ENCODE measurements at places on chromosomes 1 and 21.

- DNase-seq: no peak
These were observed 34.6 kb downstream of the CFAP57 start for GRCh38 chr1:43206600-43207228.

DNA sequence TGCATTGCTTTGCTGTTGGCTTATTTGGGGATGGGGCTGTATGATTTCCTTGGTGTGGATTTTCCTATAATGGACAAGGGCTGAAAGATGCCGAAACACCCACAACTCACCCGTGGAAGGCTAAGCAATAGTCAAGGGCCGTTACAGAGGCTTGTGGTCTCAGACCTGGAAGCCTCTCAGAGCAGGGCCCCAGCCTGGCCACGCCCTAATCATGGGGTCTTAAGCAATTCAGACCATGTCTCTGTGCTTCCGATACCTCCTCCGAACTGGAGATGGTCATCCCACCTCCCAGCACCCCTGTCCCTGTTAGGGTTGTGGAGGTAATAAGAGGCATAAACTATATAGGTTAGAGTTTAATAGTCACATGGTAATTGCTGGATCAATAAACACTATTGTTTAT lies 3.4 kb downstream of the ABCG1 start:
- no peak for DNase-seq

GRCh38 chr1:41742219-41742618 lies 176.5 kb downstream of the HIVEP3 start:
- no peak for DNase-seq

DNA sequence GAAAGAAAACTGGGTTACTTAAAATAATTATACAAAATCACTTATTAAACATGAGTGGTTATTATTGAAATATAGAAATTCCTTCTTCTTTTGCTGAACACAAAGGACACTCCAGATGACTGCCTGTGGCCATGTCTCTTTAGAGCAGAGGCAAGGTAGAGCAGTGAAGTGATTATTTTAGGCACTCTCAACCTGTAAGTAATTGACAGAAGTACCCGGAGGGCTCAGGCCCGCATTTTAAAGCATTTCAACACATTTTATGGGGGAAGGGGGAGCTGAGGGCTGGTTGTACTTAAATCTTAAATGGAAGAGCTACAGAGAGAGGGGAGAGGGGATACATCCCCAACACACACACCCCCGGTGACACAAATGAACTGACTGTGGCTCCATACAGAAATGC lies 10.2 kb downstream of the OSCP1 start:
- DNase-seq: no peak

GRCh38 chr21:45266518-45267389 lies 20.9 kb downstream of the POFUT2 start:
- DNase-seq: no peak

DNA sequence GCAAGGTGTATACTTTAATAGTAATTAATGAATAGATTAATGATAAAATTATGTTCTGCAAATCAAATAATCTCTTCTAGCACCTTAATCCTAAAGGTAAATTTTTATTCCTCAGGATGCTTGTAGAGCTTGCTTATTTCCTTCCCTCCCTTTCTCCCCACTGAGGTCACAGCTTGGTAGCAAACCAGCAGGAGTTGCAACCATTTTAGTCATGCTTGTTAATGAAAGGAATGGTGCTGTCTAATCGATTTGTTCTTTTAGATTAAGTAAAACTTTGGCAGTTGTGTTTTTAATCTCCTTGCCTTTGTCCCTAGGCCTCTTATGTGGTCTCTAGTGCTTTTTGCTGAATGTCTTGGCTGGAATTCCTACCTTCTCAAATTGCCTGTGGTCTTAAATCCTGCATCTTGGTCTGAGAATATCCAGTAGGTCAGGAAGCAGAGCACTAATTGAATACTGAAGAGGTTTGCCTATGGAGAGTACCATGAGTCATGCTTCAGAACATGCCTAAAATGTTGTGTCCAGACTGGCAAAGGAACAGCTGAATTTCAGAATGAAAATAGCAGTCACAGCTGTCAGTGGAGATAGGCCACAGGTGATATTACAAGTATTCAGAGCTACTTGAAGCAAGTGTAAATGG lies 36.3 kb upstream of the RWDD3 start:
- no peak for DNase-seq

DNA sequence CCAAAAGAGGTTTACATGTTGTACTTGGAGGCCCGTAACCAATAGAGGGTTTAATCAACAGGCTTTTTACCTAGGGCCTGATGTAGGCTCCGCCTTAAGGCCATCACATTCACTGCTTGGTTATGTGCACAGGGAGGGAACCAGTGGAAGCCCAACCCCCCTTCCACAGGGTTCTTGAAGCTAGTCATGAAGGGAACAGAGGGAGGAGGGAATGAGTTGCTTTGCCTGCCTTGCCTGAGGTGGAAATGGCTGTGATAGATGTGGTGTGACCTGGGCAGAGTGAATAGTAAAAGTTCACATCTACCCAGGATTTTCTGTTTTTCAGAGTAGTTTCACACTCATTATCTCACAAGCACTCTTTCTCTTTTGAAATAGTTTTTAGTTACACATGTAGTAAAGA lies 215.1 kb downstream of the ST6GALNAC3 start:
- peak; percentile 31 for DNase-seq

- no peak for DNase-seq
These were observed 22.9 kb downstream of the ANGPTL7 start for GRCh38 chr1:11211925-11212587.

DNA sequence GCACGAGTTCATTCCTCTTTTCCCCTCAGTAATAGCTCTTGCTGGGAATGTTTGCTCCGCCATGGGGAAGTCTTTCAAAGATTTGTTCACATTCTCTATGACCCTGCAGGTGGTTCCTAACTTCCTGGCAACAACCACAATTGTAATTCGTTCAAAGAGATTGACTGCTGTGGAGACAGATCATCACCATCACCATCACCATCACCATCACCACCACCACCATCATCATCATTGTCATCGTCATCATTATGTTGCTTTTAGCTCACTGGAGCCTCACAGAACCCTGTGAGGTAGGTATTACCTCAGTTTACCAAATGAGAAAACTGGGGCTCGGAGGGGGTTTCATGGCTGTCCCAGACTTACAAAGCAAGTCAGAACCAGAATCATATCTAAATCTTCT lies 30.9 kb downstream of the COA7 start:
- no peak for DNase-seq

DNA sequence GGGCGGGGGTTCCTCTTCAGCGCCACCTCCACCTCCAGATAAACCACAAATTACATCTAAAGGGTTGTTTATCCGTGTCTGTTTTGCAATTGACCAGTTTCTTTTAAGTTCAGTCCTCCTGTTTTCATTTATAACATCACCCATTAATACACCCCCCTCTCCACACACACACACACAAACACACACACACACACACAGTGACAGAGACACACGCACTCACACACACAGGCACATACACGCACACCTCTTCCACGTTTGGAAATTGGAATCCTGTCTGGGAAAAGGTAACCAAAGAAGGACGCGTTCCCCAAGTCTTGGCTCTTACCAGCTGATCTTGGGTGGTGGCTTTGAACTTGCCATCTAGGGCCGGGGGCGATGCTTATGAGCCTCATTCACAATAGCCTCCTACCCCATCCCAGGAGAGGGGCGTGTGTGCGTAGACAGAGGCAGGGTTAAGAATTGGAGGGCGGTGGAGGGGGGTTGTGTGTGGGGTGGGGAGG lies 442 bp upstream of the CSMD2 start:
- DNase-seq: no peak

DNA sequence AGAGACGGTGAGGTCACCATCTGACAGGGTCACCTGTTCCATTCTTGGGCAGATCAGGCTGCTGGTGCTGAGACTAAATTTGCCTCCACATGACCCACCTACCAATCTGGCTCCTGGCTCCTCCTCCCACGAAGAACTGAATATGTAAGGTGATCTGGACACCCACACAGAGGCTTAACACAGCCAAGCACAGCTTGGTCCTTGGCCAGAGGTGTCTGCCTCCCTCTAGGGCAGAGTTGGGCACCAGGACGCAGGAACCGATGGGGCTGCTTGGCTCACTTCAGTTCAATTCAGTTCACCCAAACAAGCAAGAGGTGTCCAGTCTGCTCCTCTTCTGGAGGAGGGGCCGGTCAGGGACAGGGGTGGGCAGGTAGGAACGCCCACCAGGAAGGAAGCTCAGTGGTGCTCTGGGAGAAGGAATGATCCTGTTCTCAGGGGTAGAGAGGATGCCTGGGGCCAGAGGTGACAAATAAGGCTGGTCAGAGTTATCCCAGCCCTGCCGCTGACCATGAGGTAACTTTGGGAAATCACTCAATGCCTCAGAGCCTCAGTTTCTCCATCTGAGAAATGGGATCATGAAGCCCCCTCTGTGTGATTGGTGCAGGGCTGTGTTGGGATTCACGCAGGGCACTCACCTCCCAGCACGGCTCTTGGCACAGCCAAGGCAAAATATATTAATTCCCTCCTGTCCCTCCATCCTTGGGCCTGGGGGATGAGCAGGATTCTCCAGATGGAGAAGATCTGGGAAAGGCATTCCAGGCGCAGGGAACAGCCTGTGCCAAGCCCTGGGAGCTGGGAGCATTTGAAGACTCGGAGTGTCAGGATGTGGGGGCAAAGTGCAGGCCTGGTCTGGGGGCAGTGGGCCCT lies 284.5 kb downstream of the PTPRU start:
- no peak for DNase-seq

- DNase-seq: no peak
These were observed 261.6 kb upstream of the TMEM51 start for GRCh38 chr1:14891991-14892390.

- no peak for DNase-seq
These were observed 86.1 kb downstream of the RRAGC start for GRCh38 chr1:38773483-38773882.

DNA sequence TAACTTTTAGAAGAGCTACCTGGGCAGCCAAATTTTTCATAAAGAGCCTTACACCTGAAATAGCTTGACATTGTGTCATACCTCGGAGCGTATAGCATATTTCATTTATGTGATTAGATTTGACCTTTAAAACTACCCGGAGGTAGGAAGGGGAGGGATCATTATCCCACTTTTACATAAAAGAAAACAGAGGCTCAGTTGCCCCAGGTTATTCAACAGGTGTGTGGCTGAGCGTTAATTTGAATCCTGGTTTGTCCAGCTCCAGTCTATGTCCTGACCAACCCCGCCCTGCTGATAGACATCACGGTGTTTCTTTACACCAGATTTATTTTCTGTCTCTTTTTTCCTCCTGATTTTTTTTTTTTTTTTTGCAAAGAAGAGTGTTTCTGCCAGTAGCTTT lies 39.7 kb downstream of the PBX1 start:
- DNase-seq: no peak

DNA sequence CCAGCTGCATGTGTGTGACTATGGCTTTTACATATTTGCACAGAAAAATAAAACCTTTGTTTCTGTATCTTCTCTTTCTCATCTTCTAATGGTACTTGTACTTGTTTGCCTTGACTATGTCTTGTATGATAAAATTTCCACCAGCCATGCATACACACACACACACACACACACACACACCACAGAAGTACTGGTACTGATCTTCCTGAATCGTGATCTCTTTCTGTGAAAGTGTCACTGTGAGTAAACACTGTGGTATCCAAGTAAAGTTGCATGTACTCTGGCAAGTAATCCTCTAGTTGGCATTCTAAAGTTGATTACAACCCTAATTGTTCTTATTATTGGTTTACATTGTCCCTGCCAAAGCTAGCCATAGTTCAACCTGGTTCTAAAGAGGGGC lies 176.7 kb downstream of the CRB1 start:
- DNase-seq: no peak

DNA sequence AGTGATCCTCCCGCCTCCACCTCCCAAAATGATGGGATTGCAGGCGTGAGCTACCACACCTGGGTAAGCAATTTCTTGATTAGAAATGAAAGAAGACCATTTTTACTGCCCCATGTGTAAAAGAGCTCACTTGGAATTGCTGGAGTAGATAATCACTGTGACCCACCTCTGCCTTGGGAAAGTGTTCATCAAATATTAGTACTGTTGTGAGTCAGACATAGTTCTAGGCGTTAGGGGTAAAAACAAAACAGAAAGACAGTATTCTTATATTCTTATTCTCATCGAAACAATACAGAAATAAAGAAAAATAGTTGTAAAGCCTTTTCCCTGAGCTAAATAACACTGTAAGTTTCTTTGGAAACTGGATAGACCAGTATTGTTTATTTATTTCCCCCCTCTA lies 36.2 kb downstream of the CELF3 start:
- no peak for DNase-seq

DNA sequence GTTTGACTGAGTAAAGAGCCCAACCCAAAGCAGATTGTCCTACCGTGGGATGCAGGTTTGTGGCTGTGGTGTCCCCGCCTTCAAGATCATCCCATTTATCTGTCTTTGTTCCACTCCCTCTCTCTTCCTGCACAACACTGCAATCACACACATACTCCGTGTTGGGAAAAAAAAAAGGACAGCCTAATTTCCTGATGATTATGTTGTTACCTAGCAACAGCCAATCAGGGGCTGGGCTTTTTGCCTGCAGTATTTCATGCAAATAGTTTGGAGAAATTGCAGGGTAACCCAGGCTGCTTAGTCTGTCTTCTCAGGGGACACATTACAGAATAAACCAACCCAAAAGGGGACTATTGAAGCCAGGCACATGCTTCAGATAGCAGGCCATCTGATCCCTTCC lies 38.3 kb downstream of the PHC2 start:
- no peak for DNase-seq

GRCh38 chr1:182674346-182675246 lies 9.8 kb downstream of the RGS8 start:
- DNase-seq: no peak

DNA sequence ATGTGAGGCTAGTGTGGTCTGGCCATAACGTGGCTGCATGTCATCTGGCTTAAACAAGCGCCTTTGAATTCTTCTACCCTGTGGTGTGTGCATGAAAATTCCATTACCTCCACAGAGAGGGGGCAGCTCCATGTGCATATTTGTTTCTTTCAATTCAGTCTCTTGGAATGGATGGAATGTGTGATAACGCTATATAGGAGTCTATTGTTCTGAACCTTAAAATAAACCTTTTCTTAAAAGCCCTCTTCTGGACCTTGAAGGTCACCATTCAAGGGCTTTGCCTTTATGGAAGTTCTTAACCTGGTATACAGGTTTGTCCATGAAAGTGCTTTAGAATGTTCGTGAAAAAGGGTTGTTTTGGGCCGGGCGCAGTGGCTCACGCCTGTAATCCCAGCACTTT lies 118.2 kb upstream of the ADGRL2 start:
- no peak for DNase-seq

Data from stimulated activated CD4-positive, alpha-beta T cell treated with anti-CD3 and anti-CD28 coated beads, Interleukin-15, amount 100 ng/mL, for 48 hours (primary cell).